CD4-positive, alpha-beta T cell treated with Interleukin-6 at 100 ng/mL for 8 hours (primary cell): ENCODE measurements at places on chromosomes 12 and 14.

GRCh38 chr12:121810833-121811433 is 7.1 kb downstream of the SETD1B start:
- no peak for DNase-seq

DNA sequence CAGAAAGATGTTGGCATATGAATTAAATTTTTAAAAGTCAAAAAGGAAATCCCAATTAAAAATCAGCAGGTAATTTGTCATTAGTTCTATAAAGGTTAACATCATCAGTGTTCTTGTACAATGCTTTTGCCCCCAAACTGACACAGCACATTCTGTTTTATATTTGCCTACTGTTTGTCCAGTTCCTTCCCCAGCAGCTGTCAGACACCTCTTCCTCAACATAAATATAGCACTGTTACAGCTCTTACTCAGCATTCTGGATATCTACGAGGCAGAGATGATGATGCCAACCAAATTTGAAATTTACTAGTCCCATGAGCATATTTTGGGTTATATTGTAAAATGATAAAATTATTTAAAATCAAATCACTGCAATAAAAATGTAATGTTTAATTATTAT is 124.6 kb downstream of the SINHCAF start:
- no peak for DNase-seq

GRCh38 chr12:94183708-94184379 is 35.5 kb downstream of the PLXNC1 start:
- DNase-seq: no peak

DNA sequence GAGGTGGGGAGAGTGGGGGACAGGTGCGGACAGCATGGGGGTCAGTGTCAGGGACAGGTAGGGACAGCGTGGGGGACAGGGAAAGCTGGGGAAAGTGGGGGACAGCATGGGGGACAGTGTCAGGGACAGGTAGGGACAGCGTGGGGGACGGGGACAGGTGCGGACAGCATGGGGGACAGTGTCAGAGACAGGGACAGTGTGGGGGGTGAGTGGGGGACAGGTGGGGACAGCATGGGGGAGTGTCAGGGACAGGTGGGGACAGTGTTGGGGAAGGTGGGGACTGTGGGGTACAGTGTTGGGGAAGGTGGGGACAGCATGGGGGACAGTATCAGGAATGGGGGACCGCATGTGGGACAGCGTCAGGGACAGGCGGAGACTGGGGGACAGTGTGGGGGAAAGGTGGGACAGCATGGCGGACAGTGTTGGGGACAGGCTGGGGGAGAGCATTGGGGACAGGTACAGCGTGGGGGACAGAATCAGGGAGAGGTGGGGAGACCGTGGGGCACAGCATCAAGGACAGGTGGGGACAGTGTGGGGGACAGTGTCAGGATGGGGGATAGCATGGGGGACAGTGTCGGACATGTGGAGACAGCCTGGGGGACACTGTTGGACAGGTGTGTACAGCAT is 96.1 kb downstream of the TMEM121 start:
- DNase-seq: no peak

- no peak for DNase-seq
Measured at GRCh38 chr12:92340441-92341064, 194.9 kb upstream of the BTG1 start.

- DNase-seq: no peak
Measured at GRCh38 chr12:32087306-32087705, 19.3 kb upstream of the BICD1 start.

DNA sequence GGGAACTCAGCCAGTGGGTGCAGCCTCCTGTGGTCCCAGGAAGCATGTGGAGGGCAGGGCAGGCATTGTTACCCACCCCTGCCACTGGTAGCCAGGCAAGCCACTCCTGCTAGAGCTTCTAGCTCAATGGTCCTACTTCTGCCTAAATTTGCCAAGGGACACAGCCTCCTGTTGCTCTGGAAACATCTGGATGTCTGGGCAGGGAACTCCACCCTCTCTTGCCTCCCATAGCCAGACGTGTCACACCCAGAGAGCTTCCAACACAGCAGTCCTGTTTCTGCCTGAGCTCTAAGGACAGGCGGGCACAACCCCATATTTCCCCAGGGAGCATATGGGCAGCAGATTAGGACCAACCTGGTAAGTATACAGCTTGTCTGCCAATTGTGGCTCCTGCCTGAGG is 350.2 kb downstream of the GLT1D1 start:
- DNase-seq: no peak

DNA sequence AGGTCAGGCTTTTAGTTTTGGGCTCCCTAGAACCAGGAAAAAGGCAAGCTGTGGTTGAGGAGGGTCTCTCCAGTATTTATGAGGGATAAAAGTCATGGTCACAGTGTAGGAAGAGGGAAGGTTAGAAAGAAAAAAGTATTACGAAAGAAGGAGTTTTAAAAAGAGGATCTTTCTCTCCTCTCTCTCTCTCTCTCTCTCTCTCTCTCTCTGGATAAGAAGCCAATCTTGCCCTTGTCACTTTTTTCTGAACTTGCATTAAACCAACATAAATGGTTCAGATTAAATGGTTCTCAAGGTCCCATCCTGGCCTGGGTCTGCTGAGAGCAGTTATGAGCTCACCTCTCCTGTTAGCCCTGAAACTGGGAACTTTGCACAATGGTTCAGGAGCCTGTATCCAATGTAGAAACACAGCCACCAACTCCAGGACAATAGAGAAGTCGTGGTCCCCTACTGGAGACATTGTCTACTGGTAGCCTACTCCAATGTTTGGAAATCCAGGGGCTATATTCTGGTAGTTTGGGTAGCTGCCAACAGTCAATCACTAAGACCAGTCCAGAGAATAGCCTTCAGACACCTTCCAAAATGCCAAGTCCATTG is 131.9 kb downstream of the DAD1 start:
- DNase-seq: no peak

DNA sequence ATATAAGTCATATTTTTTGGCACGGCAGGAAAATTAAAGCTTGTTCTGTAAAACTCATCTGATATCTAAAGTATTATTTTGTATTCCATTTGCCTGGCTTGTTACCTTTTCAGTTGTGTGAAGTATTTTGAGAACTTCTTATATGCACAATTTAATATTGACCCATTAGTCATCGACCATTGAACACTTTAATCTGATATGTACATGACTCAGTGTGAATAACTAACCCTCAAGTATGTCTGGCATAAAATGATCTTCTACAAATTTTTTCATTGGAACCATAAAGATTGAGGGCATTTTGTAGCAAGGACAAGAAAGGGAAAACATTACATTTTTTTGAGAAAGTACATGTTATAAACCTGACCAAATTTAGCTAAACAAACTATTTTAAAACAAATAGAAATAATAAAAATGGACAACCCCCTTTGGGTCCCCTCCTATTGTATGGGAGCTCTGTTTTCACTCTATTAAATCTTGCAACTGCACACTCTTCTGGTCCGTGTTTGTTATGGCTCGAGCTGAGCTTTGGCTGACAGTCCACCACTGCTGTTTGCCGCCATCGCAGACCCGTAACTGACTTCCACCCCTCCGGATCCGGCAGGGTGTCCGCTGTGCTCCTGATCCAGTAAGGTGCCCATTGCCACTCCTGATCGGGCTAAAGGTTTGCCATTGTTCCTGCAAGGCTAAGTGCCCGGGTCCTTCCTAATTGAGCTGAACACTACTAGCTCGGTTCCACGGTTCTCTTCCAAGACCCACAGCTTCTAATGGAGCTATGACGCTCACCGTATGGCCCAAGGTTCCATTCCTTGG is 118.8 kb downstream of the SLC6A15 start:
- no peak for DNase-seq

DNA sequence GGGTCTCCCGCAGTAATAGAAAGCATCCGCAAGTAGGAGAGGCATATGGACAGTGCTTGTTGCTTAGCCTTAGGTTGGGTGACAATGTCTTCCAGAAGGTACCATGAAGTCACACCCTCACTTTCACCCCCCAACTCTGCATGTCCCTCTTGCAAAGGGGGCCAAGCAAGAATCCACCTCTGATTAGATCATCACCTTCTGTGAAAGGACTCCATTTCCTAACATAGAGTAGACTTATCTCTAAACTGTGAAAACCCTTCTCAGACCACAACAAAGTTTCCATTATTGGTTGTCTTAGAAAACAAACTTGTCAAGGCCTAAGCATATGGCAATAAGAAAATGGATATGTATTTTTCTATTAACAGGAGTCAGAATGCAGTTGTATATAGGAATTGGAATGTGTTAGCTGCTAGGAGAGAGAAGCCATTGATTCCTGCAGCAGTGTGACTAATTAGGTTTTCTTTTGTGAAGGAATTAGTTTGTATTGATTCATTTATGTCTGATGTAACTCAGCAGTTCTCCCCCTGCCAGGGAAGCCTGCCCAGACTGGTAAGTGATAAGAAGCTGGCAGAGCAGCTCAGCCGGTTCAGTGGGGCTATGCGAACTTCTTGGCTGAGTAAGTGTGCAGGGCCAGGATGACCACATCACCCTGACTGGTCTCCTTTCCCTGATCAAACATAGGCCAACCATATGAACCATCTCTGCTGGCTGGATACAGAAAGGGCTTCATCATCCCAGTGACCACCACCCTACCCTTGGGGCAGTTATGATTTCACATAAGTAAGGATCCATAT is 107.3 kb upstream of the CCDC196 start:
- no peak for DNase-seq

- DNase-seq: no peak
Measured at GRCh38 chr14:99928963-99929362, 135.8 kb downstream of the EML1 start.

DNA sequence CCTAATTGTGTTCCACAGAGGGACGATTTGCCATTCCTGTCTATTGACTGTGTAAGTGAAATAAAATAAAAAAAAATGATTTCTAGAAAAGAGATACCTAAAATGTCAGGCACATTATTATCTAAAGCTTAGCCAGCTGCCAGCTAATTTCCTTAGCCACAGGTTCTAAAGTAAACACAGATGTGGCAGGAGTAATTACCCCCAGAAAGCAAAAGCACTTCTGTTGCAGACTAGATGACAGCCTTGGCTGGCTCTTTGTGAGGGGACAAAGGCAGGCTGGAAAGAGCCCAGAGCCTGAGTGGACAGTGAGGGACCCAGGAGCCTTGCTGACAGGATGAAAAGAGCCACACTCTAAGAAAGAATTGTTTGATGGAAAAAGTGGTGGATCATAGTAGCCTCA is 418.1 kb downstream of the LRIG3 start:
- DNase-seq: no peak

DNA sequence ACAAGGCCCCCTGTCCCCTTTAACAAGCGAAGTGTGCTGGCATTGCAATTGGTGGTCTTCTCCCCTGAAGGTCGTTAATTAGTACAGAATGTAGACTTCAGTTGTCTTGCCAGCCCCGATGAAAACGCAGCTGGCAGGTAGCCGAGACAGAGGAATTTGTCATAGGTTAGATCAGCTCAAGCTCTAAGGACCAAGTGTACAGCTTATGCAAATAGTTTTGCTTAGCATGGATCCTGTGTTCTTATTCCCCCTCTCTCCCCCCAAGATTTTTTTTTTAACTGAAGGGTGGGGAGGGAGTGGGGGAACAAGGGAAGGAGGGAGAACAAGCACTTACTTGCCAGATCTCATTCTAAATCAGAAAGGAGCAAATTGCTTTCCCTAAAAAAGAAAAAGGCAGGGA is 58.6 kb upstream of the PARP11 start:
- DNase-seq: no peak
